Bronchus fibroblast of lung (primary cell): ENCODE measurements at places on chromosomes 16 and 17. TPM values are rescaled to one million over a fixed set of nuclear protein-coding genes. Genes with fewer than 3 reads are reported as not detected.

Gene AIPL1
- not detected in 2 replicates for total RNA-seq

Gene KRT36
- not detected in 2 replicates for total RNA-seq

Gene TENT4B
- 3.3 and 5.0 TPM in 2 replicates for total RNA-seq

Gene TSEN54
- total RNA-seq: 15.3 and 20.8 TPM in 2 replicates

Gene SEPTIN12
- not detected in 2 replicates for total RNA-seq

Gene P2RX1
- under 0.01 TPM in 1 of 2 replicates, not detected in the other for total RNA-seq

Gene C17orf78
- total RNA-seq: not detected in 2 replicates
